ENCODE measurements at places on chromosomes 3 and 15.

DNA sequence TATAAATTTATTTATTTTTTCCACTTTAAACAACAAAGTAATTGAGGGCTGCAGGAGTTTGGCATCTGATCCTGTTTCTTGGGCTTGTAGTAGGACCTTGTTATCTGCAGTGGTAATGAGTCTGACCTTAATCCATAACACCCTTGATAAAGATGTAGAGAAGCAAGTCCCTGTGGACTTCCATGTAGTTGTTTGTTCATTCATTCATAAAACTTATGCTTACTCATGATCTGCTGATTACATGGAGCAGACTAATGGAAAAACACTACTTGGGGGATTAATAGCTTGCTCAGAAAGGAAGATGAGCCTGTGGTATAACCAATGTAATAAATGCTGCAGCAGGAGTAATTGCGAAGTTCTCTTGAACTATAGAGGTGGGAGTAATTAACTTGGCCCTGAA lies 271.5 kb upstream of the TBL1XR1 start:
- no peak for DNase-seq

- DNase-seq: no peak
These were observed 39.6 kb downstream of the SLC25A26 start for GRCh38 chr3:66260431-66260830.

- no peak for DNase-seq
These were observed 29.0 kb downstream of the ADCY5 start for GRCh38 chr3:123419850-123420297.

DNA sequence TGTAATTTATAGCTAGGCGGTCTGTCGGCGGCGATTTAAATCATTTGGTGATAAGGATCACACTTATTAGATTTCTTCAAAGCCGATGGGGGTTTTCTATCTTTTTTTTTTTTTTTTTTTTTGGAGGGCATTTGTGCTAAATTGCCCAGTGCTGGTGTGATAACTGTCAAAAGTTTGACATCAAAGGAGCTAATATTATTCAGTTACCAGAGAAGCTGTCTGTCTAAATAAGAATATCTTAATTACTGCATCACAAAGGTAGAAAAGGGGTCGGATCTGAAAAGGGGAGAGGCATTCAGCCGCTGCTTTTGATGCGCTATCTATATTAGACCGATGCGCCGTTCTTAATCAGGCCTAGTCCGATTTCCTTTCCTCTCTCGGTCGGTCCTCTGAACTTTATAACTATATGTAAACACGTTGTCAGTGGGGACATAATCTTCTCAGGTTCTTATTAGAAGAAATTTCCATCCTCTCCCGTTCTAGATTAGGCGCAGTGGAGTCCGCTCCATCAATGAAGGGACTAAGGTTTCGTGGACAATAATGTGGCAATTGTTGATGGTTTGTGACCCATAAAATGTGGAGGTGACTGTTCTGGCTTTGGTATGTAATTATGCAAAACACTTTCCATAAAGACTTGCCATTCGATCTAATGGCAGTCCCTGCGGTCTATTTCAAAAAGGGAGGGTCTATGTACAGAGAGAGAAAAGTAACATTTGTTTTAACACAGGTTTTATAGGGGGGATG lies 31.7 kb downstream of the NR2F2 start:
- DNase-seq: no peak

DNA sequence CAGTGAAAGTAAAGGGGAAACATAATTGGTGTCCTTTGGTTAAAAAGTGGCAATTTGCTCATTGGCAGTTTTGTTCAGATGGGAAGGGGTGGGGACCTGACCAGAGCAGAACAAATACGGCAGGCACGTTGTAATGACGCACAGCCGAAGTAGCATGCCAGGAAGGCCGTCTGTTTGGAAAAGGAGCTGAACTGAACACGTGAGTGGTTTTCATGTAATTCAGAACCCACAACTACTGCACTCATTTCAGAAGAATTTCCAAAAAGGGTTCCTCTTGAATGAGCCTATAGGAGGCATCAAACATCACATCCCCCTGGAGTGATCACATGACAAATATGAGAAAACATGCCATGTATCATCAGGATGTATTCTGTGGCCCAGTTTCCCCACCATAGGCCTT lies 42.9 kb upstream of the LMCD1 start:
- no peak for DNase-seq

- no peak for DNase-seq
These were observed 46.7 kb upstream of the CBLB start for GRCh38 chr3:105915524-105915923.

DNA sequence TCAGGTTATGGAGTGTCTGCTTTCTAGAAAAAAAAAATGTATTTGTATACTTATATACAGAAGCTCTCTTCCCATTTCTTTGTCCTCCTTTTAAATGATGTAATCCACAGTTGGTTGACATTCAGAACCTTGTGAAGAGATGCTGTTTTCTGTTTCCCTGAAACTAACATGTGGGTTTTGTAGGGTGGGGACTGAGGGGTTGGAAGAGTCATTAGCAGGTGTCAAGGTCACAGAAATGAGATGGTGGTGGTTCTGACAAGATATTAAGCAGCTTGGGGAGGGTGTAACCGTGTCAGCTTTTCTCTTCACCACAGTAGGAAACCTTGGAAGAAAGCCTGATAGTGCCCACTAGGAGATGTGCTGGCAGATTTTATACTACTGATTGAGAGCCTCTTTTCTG lies 2.4 kb downstream of the RASA2 start:
- no peak for DNase-seq

Measured in T-helper 2 cell (primary cell).